Vagina (tissue), 2 donors: ENCODE measurements at places on chromosomes 4 and X. TPM values are rescaled to one million over a fixed set of nuclear protein-coding genes. Genes with fewer than 3 reads are reported as not detected.
A peak's percentile ranks its signal among the peaks of the same experiment; 100 is the strongest.

DNA sequence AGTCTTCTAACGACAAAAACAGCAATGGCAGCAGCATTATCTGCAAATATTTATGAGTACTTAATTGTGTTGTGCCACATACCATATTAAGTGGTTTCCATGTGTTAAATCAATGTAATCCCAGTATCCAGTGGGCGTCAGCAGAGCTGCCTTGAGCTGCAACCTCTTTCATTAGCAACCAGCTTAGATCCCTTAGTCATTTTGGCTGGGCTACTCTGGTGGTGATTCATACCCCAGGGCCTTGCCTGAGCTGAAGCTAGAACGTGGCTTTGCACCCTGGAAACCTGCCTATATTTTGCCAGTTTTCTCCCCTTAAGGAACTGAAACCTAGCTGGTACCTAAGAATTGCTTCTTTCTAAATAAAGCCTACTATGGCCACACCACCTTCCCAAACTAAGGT lies 474.3 kb upstream of the FTHL17 start:
- no peak for DNase-seq

DNA sequence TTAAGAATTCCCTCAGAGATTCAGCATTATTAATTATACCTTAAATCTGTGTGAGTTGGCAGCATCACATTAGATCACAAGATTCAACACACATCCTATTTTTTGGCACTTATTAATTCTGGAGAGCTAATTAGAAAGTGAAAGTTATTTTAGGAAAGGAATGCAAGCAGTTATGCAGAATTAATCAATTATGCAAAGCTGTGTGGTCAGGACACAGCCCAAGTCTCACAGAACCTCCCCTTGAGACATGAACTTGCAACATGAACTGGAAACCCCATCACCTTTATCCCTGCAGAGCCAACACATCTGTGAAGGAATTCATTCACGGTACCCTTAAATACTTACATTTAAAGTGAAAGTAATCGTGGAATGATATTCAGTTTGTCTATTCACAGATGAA lies 80.5 kb downstream of the TSPAN5 start:
- DNase-seq, result no peak

DNA sequence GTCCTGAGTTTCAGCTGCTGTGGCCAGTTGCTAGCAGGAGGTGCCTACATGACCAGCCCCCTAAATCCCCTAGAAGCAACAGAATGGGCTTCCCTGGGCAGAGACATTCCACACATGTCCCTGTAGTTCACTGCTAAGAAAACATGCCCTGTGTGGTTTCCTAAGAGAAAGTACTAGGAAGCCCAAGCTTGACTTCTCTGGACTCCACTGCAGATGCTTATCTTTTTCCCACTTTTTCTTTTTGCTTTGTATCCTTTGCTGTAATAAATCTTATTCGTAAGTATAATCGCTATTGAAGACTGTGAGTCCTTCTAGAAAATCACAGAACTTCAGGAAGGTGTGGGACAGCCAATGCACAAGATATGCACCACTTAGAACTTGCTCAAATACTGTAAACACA lies 15.6 kb downstream of the RPGR start:
- DNase-seq, result no peak

DNA sequence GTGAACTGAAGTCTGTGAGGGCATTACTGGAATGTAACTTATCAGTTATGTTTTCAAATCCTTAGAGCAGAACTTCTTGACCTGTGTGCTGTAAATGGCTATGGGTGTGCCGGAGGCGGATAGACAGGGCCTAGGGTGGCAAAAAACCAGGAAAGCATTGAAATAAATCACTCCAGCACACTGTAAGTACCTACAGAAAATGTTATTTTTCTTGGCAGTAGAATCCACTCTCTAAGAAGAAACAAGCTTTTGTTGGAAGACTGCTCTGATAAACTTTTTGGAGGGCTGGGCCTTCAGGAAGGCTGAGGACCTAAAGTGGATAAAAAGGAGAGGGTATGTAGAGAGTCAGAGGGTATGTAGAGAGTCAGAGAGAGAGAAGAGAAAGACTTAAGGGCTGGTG lies 14.9 kb downstream of the CPE start:
- no peak for DNase-seq

DNA sequence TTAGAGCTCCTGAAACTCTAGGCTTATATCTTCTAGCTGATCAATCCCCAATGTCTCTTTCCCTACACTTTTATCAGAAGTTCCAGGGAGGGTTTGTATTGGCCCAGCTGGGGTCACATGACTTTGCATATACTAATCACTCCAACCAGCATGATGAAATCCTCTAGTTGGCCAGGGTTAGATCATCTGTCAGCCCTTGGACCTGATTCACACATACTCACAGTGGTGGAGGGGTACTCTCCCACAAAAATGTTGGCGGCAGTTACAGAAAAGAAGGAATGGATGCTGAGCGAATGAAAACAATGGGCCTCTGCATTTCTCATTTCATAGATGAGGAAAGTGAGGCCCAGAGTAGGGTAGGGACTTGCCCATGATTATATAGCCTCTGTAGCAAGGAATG lies 151.1 kb downstream of the PJA1 start:
- DNase-seq, result peak; percentile 67

- DNase-seq, result no peak
Observed at GRCh38 chrX:12945494-12945893, 29.4 kb upstream of the TMSB4X start.

Gene RIPPLY1
- not detected for total RNA-seq
